ENCODE measurements at places on chromosomes 6 and 20.

GRCh38 chr20:58832457-58832856 lies 18.2 kb downstream of the GNAS-AS1 start:
- DNase-seq, result no peak

DNA sequence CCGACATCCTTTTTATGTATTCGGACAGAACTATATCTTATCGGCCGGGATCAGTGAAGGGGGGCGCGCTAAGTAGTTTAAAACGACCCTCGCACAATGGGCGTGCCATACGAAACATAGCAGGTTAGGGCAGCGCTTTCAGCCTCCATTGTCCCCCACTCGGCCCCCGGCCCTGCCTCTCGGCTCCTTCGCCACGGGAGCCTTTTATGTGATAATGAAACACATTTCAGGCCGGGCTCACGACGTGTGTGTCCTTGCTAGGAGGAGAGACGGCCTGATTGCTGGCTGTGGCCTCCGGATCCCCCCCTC lies 5.3 kb downstream of the FOXA2 start:
- DNase-seq, result no peak

GRCh38 chr20:41003143-41003935 lies 25.3 kb upstream of the TOP1 start:
- DNase-seq, result peak; percentile 55

- no peak for DNase-seq
Measured at GRCh38 chr6:134962421-134962820, 12.5 kb upstream of the ALDH8A1 start.

DNA sequence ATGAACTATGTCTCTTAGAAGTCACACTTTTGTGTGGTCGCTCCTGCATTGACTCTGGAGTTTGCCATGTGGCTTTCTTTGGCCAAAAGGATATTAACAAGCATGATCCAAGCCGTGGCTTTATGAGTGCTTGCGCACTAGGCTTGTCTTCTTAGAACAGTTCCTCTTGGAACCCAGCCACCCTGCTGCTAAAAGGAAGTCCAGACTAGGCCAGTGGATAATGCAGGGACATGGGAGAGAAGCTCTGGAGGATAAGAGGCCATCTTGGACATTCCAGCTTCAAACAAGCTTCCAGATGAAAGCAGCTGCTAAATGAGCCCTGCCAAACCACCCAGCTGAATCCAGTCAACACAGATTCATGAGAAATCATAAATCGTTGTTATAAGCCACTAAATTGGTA lies 346.4 kb downstream of the CDC5L start:
- no peak for DNase-seq

- no peak for DNase-seq
Measured at GRCh38 chr6:143598466-143599080, 79.2 kb upstream of the PHACTR2 start.

DNA sequence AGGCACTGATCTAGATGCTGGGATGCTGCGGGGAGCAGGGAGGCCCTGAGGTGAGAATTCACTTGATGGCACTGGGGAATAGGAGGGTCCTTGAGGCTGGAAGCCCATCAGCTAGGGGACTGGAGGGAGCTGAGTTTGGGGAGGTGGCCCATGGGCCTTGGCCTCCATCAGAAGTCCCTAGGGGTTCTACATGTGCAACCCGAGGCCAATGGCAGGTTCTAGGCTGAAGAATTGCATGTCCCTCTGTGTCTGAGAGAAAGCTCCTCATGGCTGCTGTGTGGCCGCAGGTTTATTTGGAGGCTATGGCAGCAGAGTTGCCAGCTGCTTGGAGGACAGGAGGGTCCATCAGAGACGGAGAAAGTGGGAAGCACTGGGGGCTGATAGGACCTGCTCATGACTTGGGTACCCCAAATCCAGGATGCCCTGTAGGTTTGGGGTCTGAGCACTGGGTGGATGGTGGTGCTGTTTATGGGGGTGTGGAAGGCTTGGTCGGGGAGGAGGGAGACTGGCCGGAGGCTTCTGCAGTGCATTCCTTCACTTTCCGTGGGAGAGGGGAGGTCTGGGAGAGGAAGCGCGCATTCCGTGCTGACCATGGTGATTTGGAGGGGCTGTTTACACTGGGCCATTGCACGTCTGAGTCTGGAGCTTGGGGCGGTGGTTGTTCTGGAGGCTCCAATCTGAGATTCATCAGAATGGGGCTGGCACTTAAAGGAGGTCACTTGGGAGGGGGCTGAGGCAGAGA lies 24.8 kb upstream of the PHACTR3 start:
- DNase-seq, result no peak

DNA sequence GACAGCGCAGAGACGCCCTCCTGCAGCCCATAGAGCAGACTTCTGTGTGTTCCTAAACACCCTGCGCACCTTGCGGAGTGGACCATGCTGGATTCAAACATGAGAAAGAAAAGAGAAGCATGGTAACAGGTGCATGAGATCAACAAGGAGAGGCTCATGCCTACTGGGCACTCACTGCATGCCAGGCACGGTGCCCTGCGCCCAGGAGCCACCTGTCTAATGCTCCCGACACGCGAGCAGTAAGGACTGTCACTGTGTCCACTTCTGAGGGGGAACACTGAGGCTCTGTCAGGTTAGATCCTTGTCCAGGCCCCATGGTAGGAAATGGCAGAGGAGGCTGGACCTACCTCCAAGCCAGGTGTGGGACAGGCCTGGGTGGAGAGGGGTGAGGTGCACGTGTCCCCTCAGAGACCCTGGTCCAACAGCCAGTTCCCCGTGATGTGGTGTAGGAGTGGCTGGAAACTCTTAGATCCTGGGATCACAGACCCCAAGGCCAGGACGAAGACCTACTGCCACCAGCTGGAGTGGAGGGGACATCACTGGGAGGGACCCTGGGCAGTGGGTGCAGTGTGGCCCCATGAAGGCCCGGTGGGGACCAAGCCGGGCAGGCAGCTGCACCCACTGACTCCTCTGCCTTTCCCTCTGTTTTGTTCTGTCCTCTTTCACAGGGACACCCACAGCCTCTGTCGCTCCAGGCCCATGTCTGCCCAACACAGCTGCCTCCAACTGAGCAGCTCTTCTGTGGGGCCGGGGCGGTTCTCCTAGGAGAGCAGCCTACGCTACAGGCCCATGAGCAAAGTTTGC lies 29.5 kb downstream of the ZBP1 start:
- DNase-seq, result no peak

DNA sequence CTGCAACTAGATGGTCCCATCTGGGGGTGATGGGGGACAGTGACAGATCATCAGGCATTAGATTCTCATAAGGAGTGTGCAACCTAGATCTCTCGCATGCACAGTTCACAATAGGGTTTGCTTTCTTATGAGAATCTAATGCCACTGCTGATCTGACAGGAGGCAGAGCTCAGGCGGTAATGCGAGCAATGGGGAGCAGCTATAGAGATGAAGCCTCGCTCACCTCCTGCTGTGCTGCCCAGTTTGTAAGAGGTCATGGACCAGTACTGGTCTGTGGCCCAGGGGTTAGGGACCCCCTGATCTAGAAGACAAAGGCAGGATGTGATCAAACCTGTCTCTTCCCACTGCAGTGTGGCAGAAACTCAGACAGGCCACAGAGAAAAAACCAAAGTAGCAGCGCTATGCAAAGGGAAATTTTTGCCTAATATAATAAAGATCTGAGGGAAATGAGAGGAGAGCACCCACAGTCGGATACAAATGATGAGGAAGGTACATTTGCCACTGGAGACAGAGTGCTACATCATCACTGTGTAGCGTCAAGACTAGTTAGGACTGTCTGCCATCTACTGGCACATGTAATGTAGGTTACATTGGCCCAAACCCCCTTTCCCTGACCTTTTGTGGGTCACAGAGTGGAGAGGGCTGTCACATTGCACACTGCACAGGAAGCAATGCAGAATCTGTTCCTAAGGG lies 4.1 kb upstream of the LY86 start:
- DNase-seq, result no peak

GRCh38 chr6:100078509-100078908 lies 84.5 kb upstream of the MCHR2 start:
- DNase-seq, result no peak

- no peak for DNase-seq
Measured at GRCh38 chr6:23454080-23454976, 671.7 kb upstream of the NRSN1 start.

- no peak for DNase-seq
Measured at GRCh38 chr20:8545212-8545611, 413.1 kb downstream of the PLCB1 start.

GRCh38 chr20:59413326-59413865 lies 113.0 kb downstream of the EDN3 start:
- DNase-seq, result no peak

DNA sequence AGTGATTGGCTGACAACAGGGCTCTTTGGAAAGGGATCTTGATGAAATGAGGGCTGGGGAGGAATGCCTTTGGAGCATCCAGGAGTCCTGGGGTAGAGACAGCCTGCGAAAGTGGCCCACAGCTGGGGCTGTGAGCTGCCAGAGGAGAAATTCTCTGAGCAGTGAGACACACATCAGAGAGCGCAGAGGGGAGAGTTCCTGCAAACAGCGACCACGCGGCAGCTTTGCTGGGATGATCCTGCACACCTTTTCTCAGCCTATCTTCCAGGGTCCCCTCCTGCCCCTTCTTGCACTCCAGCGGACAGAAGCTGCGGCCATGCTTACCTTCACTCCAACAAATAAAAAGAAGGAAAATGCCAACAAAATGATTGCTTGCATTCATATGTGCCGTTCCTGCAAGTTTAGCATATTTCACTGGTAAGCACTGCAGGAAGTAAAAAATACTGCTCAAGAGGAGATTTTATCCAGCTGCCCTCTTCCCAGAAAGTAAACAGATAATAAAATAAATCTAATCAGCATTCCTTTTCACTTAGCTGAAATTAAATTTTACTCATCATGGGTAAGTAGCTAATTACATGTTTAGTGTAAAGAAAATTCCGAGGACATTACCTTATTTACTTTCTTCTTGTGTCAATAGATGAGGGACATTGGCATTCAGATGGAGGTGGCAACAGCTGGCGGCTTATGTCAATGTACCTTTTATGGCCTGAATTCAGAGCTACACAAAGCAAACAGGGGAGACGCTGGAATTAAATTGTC lies 339.9 kb upstream of the ARID1B start:
- no peak for DNase-seq

DNA sequence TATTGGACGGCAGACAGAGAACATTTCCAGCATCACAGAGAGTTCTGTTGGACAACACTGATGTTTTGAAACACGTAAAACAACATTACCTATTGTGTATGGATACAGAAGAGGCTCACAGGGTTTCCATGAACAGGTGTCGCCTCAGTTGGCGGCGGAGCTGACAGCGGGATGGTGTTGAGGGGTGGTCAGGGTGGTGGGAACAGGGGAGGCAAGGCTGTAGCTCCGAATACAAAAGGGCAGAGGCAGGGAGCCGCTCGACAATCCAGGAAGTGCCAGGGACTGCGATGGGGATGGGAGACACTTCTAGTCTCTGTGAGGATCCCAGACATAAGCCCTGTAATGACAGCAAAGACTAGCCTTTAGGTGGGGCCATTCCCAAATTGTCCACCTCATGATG lies 14.5 kb upstream of the PI16 start:
- DNase-seq, result no peak

DNA sequence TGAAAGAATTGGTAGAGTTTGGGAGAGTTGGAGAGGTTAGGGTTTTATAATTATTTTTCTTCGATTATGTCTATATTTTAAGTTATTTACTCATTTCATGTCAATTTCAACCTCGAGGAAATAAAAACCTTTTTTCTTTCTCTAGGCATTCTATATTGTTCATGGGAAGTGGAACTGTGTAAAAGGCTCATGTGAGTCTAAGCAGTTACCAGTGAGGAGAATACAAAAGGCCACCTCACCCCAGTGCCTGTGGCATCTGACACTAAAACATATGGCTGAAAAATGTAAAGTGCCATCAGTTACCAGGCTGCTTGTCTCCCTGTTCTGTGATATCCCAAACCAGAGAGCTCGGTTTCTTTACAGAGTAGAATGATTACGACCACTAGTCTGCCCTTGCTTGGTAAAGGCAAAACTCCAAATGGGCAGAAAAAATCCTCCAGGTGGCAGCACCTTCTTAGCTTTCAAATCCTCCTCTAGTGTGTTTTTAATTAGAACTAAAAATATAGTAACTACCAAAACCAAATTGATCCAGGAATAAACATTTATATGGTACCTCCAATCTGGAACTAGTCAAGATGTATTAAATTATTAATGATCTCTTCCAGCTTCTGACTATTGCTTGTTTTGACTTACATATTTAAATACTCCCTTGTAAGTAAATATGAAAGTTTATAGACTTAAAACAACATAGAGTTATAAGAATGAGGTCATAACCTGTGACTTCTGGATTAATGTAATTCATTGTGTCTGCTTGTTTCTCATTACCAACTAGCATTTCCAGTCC lies 122.6 kb upstream of the MCHR2 start:
- no peak for DNase-seq

DNA sequence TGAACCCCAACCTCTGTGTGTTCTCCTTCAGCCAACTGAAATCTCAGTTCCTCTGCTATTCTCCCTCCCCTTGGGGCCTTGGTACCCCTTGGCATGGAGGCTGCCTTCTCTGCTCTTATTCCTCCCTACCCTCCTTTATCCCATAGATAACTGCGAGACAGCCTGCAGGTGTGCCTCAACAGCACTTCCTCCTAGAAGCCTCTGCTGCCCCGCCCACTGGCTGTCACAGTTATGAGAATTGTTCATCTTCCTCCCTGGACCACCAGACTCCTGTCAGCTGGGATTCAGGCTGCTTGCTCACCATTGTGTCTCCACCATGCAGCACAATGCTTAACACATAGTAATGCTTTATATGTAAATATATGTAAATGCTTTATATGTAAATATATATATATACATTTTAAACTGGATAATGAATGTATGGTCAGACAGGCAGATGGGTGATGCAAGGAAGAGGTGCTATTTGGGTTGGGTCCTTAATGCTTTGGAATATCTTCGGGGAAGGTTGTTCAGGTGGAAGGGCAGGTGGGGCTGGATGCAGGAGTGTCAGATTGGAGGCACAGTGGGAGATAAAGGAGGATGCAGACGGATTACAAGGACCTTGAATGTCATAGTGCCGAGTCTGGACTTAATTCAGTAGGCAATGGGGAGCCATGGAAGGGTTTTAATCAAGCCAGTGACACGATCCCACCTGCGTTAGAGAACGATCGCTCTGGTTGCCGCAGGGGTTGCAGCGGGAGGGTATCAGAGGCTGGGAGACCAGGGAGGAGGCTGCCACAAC lies 4.9 kb downstream of the CDH22 start:
- no peak for DNase-seq

- DNase-seq, result no peak
Measured at GRCh38 chr6:11900662-11901598, 111.2 kb upstream of the HIVEP1 start.

- DNase-seq, result peak; percentile 74
Measured at GRCh38 chr6:28838634-28839442, 84.9 kb downstream of the TRIM27 start.

GRCh38 chr6:6823568-6824224 lies 235.2 kb downstream of the LY86 start:
- no peak for DNase-seq

DNA sequence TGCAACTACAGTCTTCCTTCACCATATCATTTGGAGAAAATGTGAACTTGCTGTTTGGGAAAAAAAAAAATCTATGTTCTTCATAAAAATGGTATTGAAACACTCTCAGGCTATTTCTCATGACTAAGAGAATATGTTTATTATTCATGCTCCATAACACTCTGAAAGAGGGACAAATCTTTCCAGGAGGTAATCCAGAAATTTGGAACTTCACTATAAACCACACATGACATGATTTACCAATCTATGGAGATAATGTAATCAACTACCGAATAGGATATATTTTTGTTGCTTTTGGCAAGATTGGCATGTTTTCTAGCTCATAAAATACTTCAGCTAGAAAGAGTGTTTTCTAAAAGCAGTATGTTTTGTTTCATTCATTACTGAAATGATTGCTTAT lies 56.3 kb downstream of the THEMIS start:
- DNase-seq, result no peak

Data from activated T-helper 1 cell treated with anti-CD3 and anti-CD28 coated beads, Interleukin-2, amount 50 U/mL, for 16 hours (primary cell).